Anterior cingulate cortex (tissue), 58 donors: ENCODE measurements at places on chromosomes 16 and 17.

- DNase-seq, result peak; percentile 25
These were observed 45.0 kb downstream of the ESRP2 start for GRCh38 chr16:68190736-68191510.

GRCh38 chr17:28173801-28174200 is 131.3 kb downstream of the NLK start:
- no peak for DNase-seq

DNA sequence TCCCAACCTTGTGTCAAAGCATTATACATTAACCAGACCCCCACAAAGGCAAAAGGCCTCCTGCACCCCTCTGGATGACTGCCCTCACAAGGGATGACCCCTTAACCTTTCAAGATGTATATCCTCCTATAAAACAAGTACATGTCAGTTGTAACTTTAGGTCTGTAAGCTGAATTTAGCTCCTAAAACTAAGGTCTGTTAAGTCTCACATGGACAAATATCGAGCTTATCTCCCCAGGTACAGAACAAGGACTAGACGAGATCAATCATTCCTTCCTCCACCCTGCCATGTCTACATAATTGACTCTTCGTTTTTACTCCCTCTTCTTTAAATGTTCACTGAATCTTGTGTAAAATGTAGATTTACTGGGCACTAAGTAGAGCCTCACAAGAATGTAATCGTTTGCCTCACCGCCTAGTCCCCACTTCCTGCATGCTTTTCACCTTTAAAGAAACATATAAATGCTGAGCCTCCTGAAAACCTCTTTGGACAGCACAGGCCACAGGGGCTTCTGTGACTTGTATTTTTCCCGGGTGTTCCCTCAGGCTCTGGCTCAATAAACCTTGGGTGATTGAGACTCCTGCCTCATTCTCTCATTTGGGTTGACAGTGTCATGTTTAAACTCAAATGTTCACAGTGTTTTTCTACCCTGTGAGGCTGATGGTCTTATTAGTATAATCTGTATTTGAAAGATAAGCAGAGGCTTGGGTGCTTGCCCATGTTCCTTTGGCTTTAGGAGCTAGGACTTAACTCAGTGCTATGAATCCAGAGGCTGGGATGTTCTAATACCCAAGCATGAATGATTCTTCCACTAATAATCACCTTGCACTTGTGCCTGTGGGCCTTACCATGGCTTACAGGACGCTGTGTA is 37.6 kb downstream of the MMD start:
- DNase-seq, result no peak

GRCh38 chr17:50047083-50047482 is 8.8 kb upstream of the ITGA3 start:
- no peak for DNase-seq

- no peak for DNase-seq
These were observed 11.0 kb downstream of the ITGAM start for GRCh38 chr16:31270795-31271194.

DNA sequence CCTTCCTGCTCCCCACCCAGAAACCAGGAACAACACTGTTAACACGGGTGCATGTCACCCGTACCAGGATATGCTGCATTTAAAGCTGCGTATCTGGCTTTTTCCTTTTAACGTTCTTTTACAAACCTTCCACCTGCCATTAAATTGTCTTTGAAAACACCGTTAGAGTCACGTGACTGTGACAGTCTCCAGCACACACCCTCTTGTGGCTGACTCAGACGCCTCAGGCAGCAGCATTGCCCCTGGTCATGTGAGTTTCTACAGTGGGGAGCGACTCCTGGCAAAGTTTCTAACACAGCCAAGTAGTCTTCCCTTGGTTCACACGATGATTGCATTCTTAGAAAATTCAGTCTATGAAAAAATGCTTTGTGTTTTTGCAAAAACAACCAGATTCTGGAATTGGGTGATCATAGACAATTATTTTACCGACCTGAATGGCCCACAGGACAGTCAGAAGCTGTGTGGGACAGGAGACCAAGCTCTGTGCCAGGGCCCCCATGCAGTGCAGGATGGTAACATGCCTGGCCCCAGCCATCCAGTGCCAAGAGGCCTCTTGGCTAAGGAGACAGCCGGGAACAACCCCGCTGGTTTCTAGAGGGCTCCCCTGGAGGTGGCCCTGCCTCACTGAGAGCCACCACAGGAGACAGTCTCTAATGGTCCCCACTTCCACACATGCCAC is 199.1 kb downstream of the KATNIP start:
- no peak for DNase-seq

DNA sequence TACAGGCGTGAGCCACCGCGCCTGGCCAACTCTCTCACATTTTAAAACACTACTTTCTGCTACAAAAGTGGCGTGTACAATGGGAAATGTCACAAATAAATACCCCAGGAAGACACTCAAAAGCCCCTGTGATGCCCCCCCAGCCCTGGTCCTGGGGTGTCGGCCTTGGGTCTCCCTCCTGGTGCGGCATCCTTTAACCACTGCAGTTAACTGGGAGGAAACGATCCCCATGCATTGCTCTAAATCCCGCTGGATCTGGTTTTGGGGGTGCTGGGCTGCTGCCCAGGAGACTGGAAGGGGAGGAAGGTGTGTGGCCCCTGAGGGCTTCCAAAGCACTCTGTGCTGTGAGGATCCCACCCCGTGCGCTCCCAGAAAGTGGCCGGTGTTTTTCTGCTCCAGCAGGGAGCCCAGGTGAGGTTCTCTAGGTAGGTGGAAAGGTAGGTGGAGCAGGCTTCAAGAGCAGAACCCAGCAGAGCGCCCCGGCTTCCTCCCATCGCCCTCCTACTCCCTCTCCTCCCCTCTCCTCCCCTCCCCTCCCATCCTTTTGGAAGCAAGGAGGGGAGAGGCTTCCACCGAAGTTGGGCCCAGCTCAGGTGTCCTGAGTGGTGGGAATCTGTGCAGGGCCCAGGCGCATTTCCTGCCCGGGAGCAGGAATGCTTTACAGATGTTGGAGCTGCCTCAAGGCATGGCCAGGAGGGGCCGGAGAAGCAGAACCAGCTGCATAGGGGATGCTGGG is 363.3 kb downstream of the SEC14L1 start:
- DNase-seq, result no peak

DNA sequence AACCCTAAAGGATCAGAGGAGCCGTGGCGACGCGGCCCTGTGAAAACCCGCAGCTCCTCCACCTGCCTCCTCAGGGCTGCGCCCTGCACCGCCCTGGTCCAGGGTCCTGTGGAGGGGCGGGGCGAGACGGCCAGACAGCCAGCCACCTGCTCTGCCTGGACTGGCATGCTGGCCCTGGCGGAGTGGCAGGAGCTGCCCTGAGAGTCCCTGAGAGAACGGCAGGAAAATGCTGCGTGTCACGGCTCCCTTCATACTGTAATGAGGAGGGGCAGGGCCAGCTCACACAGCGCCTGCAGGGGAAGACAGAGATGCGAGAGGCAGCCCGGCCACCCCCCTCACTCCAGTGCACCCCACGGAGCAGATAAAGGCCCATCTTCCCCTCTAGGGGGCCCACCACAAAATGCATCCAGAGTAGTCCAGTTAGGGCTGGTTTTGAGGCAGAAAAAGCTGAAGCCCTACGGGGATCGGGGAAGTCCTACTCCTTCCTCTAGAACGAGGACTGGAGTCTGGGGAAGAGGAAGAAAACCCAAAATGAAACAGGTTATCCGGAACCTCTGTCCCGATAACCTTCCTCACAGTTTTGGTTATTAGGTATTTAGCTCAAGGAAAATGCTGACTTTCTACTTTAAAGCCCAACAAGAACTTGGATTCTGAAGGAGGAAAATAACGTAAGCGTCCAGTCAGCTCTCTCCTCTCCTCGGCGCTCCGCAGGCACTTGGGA is 97.6 kb upstream of the DNAH17 start:
- DNase-seq, result no peak
